Left ventricle myocardium superior (tissue), 1 donor: ENCODE measurements at places on chromosomes 7 and 10. TPM values are rescaled to one million over a fixed set of nuclear protein-coding genes. Genes with fewer than 3 reads are reported as not detected.

- no peak for DNase-seq
Observed at GRCh38 chr7:128041203-128041602, 10.0 kb upstream of the LRRC4 start.

The MRLN gene
- not detected for total RNA-seq

The TMEM236 gene
- 0.30 TPM for total RNA-seq

DNA sequence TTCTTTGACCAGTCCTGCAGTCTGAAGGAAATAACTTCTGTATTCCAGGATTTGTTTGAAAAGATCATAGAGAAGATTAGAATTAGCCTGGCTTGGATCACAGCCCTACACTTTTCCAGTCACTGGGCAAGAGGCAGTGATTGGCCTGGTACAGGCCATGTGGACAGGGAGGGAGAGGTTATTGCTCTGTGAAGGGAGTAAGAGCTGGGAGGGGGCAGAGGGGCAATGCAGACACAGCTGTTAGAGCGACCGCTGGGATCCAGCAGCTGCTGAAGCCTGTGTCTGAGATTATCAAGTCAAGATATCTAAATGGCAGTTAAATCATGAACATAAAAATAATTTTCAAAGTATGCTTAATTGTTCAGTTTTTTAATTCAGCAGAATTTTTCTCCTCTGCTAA lies 257.3 kb downstream of the SDK1 start:
- no peak for DNase-seq

The GPR37 gene
- total RNA-seq: not detected

The CPN1 gene
- not detected for total RNA-seq
